ENCODE measurements at places on chromosomes 5 and 9. TPM values are rescaled to one million over a fixed set of nuclear protein-coding genes. Genes with fewer than 3 reads are reported as not detected.

GRCh38 chr9:75120686-75121085 is 32.4 kb downstream of the OSTF1 start:
- H3K4me1 ChIP-seq, result no peaks in the 10 kb centered on the region
- H3K4me3 ChIP-seq, result no peak overlapping the region
- H3K27ac ChIP-seq, result no peak overlapping the region
- H3K36me3 ChIP-seq, result no peaks in the 10 kb centered on the region
- no peak for DNase-seq

- DNase-seq, result peak; percentile 58
- no peaks in the 10 kb centered on the region for H3K36me3 ChIP-seq
- H3K4me3 ChIP-seq, result no peak overlapping the region
- no peak overlapping the region for H3K27ac ChIP-seq
- no peaks in the 10 kb centered on the region for H3K27me3 ChIP-seq
Measured at GRCh38 chr5:68884883-68885282, 208.9 kb upstream of the SLC30A5 start.

- no peaks in the 10 kb centered on the region for H3K36me3 ChIP-seq
- no peaks in the 10 kb centered on the region for H3K27me3 ChIP-seq
- no peaks in the 10 kb centered on the region for H3K4me1 ChIP-seq
- DNase-seq, result no peak
- no peak overlapping the region for H3K27ac ChIP-seq
- no peak overlapping the region for H3K4me3 ChIP-seq
Measured at GRCh38 chr9:79383096-79383495, 188.7 kb upstream of the TLE4 start.

DNA sequence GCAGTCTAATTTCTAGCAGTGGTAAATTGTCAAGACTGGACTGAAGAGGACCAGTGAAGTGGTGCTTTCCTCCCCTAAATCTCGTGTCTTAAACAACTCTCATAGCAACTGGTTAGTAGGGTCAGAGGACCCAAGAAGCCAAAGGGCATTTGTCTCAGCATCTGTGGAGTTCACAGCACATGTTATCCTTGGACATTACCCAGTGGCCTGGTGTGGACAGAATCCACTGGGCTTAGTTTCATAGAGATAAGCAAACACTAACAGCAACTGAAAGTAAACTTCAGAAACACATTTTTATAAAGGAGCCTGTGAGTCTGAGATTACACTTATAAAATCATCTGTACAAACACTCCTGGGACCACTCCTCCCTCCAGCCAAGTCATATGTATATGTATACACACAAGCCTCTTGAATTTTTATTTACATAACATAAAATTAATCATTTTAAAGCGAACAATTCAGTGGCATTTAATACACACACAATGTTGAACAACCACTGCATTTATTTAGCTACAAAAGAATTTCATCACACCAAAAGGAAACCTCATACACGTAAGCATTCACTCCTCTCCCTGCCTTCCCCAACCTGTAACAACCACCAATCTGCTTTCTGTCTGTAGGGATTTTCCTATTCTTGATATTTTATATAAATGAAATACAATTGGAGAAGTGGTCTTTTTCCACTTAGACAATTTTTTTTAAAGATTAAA is 457.8 kb downstream of the RASEF start:
- H3K27ac ChIP-seq, result no peak overlapping the region
- no peaks in the 10 kb centered on the region for H3K36me3 ChIP-seq
- no peaks in the 10 kb centered on the region for H3K4me1 ChIP-seq
- H3K27me3 ChIP-seq, result peaks cover 2% of the 10 kb centered on the region
- DNase-seq, result no peak

The KCTD16 gene
- total RNA-seq, result 3.6 TPM
